ENCODE measurements at places on chromosomes 12 and 14.

DNA sequence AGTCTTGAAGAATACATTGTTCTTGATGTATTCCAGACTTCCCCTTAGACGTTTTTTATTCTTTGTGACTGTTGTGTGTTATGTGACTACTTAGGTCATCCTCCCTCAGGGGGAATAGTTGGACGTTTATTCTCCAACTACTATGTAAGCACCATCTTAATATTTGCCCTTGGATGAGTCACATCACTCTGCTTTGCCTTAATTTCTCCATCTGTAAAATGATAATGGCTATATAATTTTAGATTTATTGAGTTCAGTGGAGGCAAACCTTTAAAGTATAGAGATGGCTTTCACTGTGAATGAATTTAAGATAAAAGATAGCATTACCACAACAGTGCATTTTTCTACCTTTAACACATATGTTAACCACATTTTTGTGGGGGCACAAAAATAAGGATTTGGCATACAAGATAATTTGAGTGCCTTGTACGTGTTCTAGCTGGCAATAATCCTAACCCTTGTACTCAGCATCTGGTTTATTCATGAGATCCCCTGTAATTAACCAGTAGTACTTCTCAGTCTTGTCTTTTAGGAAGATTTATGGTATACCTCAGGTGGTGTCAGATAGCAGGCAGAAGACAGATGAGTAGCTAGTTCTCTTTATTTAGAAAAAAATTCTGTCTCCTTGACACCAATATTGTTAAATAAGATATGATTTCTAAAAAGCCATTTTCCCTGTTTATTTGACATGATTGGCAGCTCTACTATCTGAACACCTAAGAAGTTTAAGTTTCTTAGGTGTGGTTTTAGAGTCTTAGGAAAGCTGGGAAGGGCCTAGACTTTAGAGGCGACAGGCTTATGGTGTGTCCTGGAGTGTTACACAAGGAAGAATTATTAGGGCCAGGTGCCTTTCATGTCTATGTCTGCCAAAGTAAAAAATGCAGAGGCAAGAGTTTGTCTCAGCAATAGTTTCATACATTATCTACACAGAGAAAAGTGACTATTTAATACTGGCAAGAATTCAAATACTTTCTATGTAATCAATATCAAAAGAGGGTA, 152.3 kb downstream of the RAD51B start:
- peak; percentile 43 for DNase-seq

DNA sequence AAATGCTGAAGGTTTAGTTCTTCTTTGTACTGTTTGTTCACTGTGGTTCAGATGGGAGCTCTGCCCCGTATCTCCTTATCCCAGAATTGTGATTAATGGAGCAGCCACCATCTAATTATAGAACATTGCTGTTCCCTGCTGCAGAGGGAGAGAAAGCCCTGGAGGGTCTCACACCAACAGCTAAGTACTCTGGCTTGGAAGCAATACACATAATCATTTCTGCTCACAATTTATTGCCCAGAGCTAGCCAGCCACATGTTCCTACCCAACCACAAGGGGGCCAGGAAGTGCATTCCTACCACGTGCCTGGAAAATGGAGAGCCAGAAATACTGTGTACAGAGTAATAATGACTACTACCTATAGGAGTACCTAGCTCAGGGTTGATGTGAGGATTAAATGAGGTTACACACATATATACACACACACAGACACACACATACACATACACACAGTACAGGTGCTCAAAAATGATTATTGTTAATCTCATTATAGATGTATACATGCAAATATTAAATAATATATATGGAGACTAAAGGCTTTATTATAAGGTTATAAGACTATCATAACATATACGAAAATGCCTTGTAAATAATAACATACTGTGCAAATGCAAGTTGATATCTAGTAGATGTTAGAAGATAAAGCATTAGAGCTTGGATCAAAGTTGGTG, 22.3 kb downstream of the MSRB3 start:
- no peak for DNase-seq

DNA sequence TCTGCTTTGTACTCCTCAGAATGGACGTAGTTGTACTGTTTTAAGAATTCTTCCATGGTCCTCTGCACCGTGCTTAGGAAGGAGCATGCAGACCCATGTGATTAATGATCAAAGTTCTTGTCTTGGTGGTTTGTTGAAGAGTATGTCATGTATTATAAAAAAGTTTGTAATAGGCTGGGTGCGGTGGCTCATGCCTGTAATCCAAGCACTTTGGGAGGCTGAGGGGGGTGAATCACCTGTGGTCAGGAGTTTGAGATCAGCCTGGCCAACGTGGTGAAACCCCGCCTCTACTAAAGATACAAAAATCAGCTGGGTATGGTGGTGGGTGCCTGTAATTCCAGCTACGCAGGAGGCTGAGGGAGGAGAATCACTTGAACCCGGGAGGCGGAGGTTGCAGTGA, 61.8 kb upstream of the RTL1 start:
- no peak for DNase-seq

DNA sequence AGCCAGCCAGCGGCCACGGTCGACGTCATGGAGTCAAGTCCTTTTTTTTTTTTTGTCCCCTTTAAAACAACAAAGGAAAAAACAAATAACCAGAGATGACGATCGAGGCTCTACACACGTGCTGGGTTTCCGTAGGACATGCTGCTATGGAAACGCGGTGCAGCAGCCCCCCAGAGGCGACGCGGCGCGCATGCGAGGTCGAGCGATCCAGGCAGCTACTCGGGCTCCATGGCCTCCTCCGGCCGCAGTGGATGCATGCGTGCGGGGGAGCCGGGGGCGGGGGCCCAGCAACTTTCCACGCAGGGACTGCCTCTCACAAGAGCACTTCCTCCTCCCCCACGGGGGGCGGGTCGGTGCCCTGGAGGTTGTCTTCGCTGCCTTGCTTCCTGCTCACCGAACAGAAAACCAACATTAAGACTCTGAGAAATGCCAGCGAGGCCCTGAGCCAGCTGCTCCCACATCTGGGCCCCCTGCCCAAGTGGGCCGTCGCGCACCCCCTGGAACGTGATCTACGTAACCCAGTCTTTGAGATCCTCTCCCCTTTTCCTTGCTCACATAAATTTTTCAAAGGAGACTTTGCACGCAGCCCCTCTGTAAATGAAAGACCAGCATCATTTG, 30.7 kb downstream of the P2RX4 start:
- no peak for DNase-seq

- DNase-seq = no peak
These were observed 1470.7 kb downstream of the AACS start for GRCh38 chr12:126535971-126536370.

DNA sequence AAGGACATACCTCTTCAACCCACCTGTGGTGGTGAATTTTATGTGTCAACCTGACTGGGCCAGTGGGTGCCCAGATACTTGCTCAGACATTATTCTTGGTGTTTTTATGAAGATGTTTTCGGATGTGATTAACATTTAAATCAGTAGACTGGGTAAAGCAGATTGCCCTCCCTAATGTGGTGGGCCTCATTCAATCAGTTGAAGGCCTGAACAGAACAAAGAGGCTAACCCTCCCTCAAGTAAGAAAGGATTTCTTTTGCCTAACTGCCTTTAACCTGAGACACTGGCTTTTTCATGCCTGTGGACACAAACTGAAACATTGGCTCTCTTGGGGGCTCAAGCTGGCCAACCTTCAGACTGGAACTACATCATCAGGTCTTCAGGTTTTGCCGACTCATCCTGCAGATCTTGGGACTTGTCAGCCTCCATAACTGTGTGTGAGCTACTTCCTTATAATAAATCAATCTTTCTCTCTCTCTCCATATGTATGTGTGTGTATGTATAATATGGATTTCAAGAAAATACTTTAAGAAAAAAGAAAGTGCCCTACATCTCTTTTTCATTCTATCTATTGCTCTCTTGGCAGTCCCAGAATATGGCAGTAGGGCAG, 39.4 kb downstream of the RTN1 start:
- DNase-seq = no peak

DNA sequence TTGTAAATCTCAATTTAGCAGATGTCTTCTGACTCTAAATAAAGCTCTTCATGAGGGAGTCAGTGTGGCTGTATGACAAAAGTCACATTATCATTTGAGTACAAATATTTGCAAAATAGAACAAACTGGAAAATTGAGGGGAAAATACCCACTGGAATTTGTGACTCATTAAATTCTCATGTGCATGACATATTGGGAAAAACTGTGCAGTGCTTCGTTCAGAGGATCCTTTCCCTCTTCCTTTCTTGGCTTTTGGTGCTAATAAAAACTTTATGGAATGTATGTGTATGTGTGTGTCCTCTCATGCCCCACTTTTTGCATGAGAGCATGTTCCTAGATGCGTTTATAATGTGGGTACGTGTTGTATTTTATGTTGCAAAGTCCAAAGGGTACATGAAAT, 267.8 kb downstream of the KTN1 start:
- DNase-seq = no peak

GRCh38 chr14:40850191-40850590, 756.5 kb upstream of the LRFN5 start:
- no peak for DNase-seq

DNA sequence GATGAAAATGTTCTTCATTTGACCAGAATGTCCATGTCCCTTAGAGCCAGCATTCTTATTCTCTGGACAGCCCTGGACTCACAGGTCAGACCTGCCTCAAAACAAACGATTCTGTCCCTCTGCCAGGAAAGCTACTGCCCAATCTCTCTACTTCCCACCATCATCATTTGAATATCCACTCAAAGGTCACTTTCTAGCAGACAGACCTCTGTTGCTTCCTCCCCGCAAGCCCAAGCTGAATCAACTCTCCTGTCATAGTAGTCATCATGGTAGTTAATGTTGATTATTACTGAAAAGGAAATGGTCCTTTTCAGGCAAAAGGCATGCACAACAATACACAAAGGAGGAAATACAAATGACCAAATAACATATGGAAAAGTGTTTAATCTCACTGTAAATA, 39.6 kb upstream of the CPM start:
- DNase-seq = no peak

DNA sequence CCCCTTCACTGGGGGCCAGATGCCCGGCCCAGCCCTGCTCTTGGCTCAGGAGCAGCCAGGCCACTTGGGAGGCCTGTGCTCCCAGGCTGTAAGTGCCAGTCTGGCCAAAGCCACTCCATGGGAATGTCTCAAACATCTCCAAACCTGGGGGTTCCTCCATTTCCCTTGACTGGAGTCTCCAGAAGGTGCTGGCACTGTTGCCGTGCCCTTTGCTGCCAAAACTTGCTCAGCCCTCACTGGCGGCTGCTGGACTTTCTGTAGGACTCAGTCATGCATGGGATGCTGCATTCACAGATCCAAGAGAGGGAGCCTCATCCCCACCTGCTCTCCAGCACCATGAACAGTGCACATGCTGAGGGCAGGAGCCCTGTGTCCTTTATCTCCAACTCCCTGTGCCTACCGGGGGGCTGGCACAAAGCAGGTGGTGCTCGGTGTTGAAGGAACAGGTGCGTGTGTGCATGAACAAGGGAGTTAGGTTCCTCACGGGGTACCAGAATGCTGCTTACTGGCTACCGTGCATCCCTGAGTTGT, 9.6 kb upstream of the OTUB2 start:
- no peak for DNase-seq

Measured in HTR-8/SVneo (cell line).